Germinal center (tissue), 1 donor: ENCODE measurements at places on chromosomes 2 and 18.

DNA sequence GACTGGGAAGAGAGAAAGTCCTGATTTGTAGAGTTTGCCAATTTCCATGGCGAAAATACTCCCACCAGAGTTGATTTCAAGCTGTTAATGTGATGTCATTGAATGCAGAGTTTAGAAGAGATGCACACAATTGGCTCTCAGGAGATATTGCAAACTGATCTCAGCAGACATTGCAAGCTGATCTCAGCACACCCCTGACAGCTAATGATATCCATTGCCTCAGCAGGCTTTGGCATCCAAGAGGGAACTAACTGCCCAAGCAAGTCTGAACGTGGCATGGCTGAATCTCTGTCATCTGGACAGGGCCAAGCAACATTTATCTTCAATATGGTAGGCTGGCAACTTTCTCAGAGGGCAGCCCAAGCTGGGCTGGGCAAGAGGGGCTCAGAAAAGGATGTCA is 78.4 kb upstream of the CYP1B1 start:
- DNase-seq = no peak

GRCh38 chr2:675982-676646 is 1.1 kb downstream of the TMEM18 start:
- DNase-seq = peak; percentile 30

DNA sequence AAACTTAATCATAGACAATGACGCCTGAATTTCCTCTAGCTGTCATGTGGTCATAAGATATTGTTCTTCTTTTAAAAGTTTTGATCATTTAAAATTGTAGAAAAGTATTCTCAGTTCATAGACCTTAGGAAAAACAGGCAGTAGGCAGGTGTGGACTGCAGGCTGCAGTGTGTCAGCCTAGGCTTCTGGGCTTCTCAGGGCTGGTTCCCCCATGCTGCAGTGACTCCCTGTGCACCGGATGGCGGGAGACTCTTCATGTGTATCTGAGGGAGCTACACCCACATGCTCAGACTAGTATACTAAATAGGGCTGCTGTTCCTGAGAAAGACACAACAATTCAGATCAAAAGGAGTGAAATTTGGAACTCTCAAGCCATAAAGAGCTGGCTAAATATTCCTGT is 72.4 kb downstream of the PXDN start:
- no peak for DNase-seq

GRCh38 chr2:166361351-166362153 is 14.2 kb downstream of the SCN9A start:
- no peak for DNase-seq

GRCh38 chr18:55402731-55403405 is 185.1 kb downstream of the TCF4 start:
- DNase-seq = no peak

DNA sequence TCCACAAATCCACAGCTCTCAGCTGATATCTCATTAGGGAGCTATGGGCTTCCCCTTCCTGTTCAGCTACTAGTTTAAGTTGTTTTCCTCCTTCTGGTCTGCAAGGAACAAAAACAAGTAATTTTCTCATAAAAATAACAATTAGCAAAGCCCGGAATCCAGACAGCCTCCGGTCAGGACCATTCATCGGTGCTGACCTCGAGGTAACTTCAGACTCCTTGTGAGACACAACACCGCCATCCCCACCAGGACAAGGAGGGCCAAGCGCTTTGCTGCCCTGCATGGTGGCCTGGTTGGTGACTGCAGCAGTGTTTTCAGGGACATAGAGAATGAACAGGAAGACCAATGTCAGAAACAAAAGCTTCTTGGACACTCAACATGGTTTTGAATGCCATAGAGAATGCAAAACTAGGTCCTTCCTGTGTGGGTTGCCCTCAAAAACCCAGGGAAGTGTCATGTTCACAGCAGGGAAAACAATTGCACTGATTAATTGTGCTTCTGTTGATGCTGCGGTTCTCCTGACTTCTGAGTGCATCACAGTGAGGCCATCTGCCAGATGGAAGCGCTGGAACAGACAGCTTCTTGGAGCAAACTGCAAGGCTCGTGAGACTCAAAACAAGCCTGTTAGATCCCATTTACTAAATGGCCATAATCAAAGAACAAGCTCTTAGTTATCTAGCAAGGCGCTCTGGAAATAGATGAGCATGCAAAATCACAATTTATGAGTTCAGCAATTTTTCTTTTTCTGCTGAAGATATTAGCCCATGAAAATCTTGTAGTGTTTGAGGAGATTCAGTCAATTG is 77.1 kb downstream of the HS1BP3 start:
- DNase-seq = no peak

DNA sequence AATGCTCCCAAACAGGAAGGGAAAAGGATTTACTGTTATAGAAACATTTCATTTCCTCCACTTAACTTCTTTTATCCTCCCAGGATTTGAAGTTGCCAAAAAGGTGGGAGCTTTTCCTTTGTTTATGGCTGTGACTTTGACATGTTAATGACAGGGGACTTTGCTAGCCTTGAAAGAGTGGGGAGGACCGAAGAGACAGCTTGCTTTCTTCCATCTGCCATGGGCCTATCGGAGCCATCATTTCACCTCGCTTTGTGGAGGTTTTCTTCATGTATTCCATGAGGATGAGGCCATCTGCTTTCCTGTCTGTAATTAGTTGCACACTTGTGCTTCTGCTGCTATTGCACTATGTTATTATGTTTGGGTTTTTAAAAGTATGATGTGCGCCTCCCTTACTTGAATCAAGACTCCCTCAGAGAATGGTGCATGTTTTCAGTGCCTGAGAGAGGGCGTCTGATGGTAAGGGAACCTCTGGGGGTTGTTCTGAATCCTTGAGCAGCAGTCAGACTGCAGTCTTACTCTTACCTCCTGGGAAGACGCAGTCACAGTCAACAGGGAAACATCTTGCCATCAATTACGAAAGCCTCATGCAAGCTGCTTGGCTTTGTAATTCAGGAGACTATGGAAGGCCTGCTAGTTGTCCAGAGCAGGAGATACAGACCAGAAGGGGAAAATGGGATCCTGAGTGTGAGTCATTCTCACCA is 173.3 kb upstream of the MGAT5 start:
- no peak for DNase-seq

- DNase-seq = no peak
Measured at GRCh38 chr2:128233790-128234395, 84.8 kb downstream of the HS6ST1 start.

- no peak for DNase-seq
Measured at GRCh38 chr2:146415291-146415690, 1429.5 kb upstream of the ACVR2A start.

GRCh38 chr2:179646173-179646769 is 215.1 kb downstream of the ZNF385B start:
- no peak for DNase-seq

DNA sequence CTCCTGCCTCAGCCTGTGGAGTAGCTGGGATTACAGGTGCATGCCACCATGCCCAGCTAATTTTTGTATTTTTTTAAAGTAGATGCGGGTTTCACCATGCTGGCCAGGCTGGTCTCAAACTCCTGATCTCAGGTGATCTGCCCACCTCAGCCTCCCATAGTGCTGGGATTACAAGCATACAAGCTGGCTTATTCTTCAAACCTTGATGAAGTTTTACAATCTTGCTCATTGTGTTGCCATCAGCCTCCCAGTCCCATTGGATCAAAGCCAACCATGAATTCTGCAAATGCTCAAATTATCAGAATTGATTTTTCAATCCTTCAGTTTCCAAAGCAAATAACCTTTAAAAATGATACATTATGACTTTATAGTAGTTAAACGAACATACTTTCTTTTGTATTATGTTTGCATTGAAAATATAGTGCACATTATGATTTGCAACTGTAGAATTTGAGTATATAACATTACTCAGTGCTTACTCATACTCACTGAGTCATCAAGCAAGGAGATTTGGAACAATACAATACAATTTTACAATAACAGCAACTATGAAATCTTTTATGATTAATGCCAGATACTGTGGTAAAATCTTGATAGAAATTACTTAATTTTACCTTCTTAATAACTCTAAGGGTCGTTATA is 1491.9 kb upstream of the CELF4 start:
- no peak for DNase-seq
